ENCODE measurements at places on chromosomes 6 and 20.

DNA sequence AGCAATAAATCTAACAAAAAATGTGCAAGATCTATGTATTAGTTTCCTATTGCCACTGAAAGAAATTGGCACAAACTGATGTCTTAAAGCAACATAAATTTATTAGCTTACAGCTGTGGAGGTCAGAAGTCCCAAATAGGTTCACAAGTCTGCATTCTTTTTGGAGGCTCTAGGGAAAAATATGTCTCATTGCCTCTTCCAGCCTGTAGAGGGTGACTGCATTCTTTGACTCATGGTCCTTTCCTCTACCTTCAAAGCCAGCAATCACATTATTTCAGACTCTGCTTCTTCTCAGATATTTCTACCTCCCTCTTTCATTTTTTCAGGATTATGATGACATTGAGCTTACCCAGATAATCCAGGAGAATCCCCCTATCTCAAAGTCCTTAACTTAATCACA lies 1531.1 kb downstream of the KHDRBS2 start:
- peak; percentile 1 for DNase-seq

DNA sequence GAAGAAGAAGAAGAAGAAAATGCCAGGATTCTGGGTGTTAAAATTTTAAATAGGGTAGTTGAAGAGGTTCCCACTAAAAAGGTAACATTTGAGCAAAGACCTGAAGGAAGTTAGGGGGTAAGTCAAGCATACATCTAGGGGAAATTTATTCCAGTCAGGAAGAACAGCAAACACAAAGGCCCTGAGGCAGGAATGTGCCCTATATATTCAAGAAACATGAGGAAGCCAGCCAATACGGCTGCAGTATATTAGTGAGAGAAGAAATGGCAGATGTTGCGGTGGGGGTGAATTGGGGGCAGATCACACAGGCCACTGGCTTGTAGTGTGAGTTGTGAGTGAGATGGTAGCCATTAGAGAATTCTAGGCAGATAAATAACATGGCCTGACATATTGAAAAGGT lies 6.0 kb downstream of the ZNF76 start:
- DNase-seq = no peak

DNA sequence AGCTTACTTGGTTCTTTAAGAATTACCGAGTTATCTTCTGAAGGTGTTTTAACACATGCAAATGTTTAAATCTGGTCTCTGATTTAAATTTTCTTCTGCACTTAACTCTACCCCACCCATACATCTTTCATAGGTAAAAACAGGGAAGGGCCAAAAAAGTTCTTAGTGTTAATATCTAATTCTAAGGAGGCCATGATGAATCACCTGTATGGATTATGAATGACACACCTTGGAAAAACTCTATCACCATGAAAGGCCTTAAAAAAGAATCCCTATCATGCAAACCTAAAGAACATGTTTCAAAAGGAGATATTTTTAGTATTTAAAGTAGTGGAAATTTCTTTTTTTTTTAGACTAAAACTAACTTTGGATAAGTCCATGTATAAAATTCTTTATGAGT lies 54.7 kb downstream of the SLX4IP start:
- DNase-seq = no peak

- no peak for DNase-seq
Observed at GRCh38 chr6:139852488-139853140, 478.2 kb upstream of the CITED2 start.

DNA sequence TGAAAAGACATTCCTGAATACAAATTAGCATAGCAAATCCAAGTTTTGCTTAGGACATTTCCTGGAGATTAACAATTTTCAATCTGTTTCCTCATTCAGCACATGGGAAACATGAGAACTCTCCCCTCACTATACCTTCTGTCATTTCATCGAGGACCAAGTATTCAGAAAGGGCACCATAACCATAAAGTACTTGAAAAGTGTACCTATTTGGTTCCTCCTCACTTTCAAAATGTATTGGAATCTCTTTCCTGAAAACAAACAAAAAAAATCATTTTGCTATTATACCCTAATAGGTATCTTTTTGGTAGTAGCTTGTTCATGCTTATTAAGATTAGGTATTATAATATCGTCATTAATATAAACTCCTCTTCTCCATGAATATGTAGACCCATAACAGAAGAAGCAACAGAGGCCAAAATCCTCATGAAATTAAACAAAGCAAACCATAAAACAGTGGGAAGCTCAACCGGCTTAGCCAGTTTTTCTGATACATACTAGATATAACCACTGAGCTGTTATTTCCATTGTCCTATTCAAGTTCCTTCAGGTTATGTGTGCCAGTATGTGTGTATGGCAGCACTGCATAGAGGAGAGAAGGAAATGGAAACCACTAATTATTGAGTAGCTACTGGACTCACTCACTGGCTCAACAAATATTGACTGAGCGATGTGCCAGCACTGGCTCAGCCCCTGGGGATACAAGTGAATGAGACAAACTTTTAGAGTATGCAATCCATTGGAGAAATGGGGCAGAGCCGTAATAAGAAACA lies 274.0 kb downstream of the MAFB start:
- no peak for DNase-seq

GRCh38 chr6:87714093-87714842 lies 12.2 kb upstream of the AKIRIN2 start:
- no peak for DNase-seq

DNA sequence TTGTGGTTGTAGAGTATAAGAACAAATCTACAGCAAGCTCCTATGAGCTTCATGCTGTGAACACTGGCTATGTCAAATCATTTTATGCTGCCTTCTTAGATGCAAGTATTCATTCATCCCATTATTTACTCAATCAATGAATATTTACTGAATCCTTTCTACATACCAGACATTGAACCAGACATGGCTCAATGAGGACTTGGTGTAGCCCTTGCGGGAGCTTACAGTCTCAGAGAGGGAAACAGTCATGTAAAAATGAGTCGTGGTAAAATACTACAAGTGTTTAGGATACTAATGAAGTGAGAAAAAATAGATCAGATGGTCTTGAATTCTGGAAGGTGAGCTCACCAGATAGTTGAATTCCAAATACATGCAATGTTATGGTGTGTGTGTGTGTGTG lies 44.8 kb upstream of the ENPP1 start:
- no peak for DNase-seq

- no peak for DNase-seq
Observed at GRCh38 chr6:72933233-72933632, 292.1 kb downstream of the KHDC1L start.

DNA sequence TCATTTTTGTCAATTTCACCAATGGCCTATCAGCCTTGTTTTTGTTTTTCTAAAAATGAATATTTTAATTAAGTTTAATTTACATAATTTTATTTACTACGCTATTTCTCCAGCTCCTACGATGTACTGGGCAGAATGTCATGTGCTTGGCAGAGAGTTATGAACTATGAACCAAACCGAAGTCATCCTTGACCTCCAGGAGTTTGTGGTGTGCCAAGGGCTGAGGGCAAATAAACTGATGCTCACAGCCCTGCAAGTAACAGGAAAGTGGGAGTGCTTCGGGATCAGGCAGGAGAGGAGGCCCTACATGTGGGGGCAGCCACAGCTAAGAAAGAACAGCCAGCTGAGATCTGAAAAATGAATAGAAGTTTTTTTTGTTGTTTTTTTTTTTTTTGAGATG lies 38.6 kb downstream of the ZNF217 start:
- DNase-seq = no peak

- peak; percentile 60 for DNase-seq
Observed at GRCh38 chr6:159608961-159609651, 83.9 kb downstream of the SOD2 start.

DNA sequence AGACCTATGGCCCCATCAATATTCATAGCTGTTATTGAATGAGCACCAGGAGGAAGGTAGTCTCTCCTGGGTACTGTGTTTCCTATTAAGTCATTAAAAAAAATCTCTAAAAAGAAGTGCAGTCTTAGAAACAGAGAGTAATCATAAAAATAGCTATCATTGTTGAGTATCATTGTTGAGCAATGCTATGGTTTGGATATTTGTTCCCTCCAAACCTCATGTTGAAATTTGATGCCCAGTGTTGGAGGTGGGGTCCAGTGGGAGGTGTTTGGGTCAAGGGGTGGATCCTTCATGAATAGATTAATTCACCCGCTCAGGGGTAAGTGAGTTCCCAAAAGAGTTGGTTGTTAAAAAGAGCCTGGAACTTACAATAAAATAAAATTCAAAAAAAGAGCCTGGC lies 88.1 kb upstream of the IYD start:
- DNase-seq = no peak

- DNase-seq = peak; percentile 74
Observed at GRCh38 chr6:30828027-30828962, 56.0 kb upstream of the DDR1 start.

DNA sequence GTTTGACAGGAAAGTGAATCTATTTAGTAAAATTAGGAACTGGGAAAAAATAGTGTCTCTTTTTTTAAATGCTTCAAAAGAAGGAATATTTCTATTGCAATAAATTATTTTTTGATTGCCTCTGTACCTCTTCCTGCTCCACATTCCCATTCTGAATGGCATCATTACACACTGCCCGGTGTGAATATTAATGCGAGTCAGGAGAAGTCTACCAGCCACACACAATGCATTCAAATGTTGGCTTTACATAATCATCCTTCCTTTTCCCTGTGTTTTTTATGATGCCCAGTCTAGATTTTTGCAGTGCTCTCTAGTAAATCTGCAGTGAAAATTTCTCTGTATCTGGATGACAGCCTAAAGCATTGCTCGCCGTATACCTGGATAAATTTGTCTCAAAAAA lies 118.9 kb downstream of the SAMD5 start:
- no peak for DNase-seq

DNA sequence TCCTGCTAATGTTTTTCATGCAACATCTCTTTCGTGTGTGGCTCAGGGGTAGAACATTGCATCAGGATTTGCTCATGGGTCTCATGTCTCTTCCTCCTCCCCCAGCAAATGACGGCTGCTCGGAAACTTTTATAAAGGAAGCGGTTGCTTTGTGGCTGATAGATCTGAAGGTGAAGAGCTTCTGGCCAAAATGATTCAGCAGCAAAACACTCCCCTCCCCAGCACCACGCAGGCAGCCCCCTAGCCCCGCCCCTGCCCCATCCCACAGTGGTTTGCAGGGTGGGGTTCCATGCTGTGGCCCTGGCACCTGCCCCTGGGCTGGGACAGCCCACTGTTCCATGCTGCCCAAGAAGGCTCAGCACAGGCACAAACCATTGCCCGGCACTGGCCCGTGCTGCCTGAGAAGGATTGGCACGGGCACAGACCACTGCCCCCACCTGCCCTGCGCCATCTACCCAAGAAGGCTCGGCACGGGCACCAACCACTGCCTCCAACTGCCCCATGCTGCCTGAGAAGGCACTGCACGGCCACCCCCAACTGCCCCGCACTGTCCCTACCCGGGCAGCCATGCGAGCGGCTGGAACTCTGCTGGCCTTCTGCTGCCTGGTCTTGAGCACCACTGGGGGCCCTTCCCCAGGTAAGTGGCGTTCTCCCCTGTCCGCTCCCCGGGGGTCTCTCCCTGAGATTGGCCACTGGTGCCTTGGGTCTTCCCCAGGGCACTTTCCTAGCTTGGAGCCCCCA lies at the start of gene CST7:
TSS of gene CST7 (plus strand) at position 331 of the 741 bp plus-strand sequence. CDS start at position 568, 237 bp downstream.
- DNase-seq = no peak

DNA sequence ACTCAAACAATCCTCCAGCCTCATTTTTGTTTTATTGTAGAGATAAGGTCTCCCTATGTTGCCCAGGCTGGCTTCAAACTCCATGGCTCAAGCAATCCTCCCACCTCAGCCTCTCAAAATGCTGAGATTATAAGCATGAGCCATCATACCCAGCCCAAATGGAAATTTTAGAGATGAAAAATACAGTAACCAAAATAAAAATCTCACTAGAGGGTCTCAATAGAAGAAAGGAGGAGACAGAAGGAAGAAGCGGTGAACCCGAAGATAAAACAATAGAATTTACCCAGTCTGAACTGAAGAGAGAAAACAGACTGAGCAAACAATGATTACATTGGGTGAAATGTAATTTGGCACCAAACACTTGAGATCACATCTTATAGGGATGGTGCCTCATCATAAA lies 16.7 kb upstream of the OLIG3 start:
- DNase-seq = no peak

GRCh38 chr6:33404884-33405283 lies 5.9 kb upstream of the PHF1 start:
- no peak for DNase-seq

DNA sequence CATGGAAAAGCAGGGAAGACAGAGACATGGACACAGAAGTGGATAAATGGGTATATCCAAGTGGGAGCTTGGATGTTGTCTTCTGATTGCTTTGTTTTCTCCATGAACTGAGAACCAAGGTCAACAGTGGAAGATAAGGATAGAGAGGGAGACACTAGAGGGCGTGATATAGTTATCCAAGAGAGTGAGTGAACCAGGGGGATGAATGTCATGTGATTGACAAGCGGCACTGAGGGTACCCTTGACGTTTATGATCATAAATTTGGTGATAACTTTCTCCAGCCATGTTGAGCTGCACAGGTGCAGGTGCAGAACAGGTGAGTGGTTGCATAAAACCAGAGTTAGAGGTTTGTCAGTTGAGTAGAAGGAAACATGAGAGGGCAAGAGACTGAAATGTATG lies 20.7 kb downstream of the EBF4 start:
- DNase-seq = peak; percentile 50

GRCh38 chr20:37902504-37903313 lies at the start of gene VSTM2L:
TSS of gene VSTM2L (plus strand) at chr20:37903127. CDS start at chr20:37903351, 224 bp downstream.
- DNase-seq = no peak

GRCh38 chr6:161186173-161186769 lies 87.6 kb downstream of the AGPAT4 start:
- DNase-seq = no peak

DNA sequence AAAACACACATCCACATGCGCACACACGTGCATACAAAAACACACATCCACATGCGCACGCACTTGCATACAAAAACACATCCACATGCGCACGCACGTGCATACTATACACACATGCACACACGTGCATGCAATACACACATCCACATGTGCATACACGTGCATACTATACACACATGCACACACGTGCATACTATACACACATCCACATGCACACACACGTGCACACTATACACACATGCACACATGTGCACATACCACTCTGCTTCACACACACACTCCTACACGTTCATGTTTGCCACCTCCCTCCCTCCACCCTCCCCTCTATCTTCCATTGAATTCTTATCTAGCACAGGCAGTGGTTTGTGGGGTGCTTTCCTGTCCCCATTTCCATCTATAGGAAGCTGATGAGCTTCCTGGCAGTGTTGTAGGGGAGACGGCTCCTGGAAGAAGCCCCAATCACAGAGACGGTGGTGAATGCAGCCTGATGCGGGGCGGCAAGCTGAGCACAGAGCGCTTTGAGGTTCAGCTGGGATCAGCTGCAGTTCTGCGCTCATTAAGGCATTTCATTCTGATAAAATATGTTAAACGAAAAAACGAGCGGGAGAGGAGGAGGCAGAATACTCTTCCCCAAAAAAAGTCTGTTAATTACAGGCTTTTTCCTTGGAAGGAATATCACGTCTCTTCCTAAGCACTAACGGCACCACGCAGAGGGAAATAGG lies 287.7 kb downstream of the TAF4 start:
- no peak for DNase-seq

GRCh38 chr20:8946036-8946940 lies 122.6 kb upstream of the PLCB4 start:
- DNase-seq = no peak
